ENCODE measurements at places on chromosomes 5 and 9.

GRCh38 chr5:27969157-27969556 is 930.8 kb upstream of the CDH9 start:
- no peak for DNase-seq

DNA sequence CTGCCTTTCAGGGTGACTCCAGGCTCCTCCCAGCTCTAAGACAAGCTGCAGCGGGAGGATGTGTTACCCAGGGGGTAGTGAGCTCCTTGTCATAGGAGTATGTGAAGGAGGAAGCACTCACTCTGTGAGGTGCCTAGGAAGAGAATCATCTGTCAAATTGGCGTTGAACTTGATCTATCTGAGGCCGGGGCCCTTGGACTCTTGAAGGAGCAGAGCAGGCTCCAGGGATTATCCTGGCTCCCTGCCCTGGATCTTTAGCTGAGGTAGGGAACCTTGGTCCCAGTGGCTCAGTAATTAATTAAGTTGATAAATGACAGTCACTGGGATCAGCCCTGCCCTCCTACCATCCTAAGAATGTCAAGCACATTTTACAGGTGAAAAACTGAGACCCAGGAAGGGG is 15.5 kb downstream of the ADGRD2 start:
- DNase-seq: no peak

DNA sequence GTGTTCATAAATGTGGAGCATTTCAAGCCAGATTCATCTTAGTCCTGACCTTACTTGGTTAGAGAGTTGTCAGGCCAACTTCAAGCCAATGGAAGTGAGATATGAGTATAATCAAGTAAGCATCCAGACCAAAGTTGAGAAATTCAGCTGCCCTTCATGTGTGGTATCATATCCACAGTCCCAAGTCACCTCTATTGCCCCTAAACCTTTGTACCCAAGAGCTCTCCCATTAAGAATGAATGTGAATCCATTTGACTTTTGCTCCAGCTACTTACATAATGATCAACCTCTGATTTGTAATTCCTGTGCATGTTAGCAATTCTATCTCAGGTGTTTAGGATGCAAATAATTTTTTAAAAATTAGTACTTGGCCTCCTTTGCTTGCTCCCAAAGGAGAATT is 342.7 kb downstream of the ADGRV1 start:
- DNase-seq: no peak

GRCh38 chr9:125559194-125559593 is 147.8 kb downstream of the MAPKAP1 start:
- DNase-seq: no peak

DNA sequence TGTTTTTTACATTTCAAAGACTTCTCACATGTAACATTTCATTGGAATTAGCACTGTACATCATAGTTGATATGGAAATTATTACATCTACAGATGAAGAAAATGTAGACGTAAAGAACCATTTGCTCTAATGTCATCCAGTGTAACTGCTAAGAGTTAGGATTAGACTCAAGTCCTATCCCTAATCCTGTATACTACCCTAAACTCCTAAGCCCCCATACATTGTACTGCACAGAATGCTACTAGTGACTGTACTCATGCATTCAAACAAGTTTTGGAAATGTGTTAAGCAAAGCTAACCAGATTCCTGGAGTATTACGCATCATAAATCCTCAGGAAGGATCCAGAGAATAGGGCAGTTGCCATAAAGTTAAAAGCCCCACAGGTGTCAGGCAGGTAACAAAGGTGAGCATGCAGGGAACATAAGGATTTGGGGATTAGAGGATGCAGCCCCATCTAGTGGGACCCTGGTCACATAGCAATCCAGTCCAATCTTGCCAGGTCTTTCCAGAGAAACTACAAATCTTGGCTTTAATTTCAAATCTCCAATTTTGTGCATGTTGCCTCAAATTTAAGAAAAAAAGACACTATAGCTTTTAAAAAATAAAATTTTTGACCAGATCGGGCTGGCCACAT is 32.0 kb downstream of the HAVCR1 start:
- no peak for DNase-seq

DNA sequence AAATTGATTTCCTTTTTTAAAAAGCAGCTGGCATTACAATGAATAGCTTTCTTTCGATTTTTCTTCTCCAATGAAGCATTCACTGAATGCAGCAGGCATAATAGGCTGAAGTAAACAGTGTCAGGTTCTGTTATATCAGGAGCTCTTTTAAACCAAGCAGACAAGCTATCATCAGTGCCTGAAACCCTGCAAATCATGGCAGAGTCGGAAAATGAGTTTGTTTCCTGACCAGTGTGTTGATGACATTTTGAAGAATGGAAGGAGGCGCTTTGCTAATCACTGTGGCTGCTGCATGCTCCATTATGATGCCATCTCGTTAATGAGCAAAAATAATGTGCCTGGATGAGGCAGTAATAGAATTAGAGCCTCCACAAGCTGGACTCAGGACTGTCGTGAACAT is 284.5 kb downstream of the ZNF608 start:
- no peak for DNase-seq

DNA sequence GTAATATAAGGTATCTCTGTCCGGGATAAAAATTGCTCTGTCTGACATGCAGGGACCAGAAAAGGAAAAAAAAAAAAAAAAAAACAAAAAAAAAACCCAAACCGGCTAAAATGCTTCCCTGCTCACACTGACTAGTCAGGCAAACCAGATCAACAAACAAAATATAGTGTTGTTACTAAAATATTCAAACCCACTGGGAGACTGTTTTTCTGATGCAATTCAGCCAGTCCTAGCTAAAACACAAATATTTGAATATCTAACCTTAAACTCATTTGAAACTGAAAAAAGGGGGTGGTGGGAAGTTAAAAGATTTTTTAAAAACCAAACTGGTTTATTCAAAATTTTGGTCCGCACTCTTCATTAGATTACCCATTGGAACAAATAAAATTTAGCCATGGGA is 61.0 kb downstream of the APBA1 start:
- DNase-seq: no peak

- no peak for DNase-seq
These were observed 94.8 kb downstream of the RAB3C start for GRCh38 chr5:58677650-58678049.

GRCh38 chr9:77926371-77926878 is 105.2 kb downstream of the GNAQ start:
- peak; percentile 81 for DNase-seq

GRCh38 chr9:81470864-81471263 is 218.5 kb downstream of the TLE1 start:
- peak; percentile 20 for DNase-seq

DNA sequence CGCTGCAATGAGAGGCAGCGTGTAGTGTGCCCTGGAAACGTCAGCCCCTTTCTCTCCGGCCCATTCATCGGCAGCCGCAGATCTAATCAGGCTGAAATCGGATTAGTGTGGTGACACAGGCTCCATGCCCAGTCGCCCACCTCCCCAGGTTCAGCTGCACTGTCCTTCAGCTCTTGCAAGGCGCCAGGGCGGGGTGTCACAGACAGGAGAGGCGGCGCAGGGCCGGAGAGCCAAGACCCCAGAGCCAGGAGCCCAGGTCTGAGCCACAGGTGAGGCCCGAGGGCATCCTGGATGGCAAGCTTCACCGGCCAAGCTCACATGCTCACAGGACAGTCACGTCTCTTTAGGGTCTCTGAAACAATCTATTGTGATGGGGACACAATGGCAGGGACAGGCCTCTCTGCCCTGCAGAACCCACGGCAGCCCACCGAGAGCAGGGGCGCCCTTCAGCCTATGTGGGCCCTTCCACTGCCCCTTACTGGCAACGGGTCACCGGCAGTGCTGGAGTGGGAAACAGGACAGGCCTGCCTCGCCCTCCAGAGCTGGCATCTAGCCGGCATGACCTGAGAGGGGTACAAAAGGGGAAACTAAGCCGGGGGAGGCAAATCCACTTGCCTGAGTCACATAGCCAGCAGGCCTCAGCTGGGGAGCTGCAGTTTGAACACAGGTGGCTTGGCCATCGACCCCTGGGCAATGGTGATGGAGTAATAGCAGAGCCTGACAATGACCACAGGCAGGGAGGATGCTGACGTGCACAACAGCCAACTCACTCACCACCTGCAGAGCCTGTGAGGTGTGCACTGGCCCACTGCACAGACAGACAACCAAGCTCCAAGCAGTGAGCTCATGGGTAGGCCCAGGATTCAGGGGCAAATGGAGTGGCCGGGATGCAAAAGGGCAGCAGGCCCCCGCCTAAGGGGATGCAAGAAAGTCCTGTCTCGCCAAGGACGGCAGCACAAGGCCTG is 48.1 kb downstream of the VAV2 start:
- DNase-seq: no peak

DNA sequence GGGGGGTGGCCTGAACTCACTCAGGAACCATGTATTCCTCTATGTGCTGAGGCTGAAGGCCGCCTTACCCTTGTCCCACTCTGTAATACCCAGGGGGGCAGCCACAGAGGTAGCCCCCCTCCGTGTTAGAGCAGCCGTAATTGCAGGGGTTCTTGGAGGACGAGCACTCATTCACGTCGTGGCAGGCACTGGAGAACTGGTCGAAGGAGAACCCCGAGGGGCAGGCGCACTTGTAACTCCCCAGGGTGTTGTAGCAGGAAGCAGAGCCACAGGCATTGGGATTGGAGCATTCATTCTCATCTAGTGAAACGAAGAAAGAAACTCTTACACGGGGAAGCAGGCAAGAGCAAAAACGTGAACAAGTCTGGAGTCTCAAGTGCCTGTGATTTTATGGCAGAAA is 179.8 kb downstream of the SLC12A2 start:
- no peak for DNase-seq

DNA sequence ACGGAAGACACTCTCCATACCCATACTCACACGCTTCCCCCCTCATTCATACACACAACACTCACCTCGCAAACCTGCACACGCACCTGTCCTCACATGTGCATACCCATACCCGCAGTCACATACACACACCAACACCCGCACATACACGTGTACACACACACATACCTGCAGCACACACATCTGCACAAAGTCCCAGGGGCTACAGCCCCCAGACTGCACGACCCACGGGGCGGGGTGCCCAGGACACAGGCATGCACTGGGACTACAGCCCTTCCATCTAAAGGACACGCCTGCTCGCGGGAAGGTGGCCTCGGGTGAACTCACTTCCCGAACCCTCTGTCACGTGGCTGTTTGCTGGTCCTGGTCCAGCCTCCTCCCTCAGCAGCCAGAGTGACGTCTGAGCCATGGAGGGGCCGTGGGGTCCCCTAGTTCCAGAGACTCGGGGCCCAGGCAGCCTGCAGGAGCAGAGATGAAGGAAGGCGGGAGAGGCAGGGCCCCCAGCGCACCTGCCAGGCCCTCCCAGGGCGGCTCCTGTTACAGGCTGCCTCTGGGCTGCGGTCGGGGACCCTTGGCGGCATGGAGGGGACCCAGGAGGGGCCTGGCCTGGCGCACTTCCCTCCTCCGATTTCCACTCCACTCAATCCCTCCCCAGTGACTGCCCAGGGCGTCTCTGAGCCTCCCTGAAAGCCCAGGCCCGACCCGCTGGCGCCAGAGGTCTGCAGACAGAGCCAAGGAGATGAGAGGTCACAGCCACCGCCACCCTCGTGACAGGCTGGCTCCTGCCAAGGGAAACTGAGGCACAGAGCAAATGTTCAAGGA is 8.1 kb downstream of the SLC12A7 start:
- DNase-seq: peak; percentile 35

- peak; percentile 45 for DNase-seq
These were observed 157.3 kb downstream of the ADAMTS12 start for GRCh38 chr5:33734537-33734936.

GRCh38 chr9:114366334-114367128 is 21.3 kb downstream of the AKNA start:
- peak; percentile 87 for DNase-seq

- DNase-seq: no peak
These were observed 10.7 kb downstream of the GAPT start for GRCh38 chr5:58501778-58502417.

- DNase-seq: no peak
These were observed 64.4 kb downstream of the AUH start for GRCh38 chr9:91297306-91297705.

- DNase-seq: no peak
These were observed 26.2 kb downstream of the NREP start for GRCh38 chr5:111730659-111731382.

GRCh38 chr5:11476866-11477265 is 427.4 kb downstream of the CTNND2 start:
- no peak for DNase-seq

- DNase-seq: no peak
These were observed 28.5 kb downstream of the NSUN2 start for GRCh38 chr5:6604341-6604740.

- no peak for DNase-seq
These were observed 640.4 kb upstream of the CDH10 start for GRCh38 chr5:25285136-25285535.

GRCh38 chr5:163436515-163436914 is 880 bp upstream of the CCNG1 start:
- no peak for DNase-seq

DNA sequence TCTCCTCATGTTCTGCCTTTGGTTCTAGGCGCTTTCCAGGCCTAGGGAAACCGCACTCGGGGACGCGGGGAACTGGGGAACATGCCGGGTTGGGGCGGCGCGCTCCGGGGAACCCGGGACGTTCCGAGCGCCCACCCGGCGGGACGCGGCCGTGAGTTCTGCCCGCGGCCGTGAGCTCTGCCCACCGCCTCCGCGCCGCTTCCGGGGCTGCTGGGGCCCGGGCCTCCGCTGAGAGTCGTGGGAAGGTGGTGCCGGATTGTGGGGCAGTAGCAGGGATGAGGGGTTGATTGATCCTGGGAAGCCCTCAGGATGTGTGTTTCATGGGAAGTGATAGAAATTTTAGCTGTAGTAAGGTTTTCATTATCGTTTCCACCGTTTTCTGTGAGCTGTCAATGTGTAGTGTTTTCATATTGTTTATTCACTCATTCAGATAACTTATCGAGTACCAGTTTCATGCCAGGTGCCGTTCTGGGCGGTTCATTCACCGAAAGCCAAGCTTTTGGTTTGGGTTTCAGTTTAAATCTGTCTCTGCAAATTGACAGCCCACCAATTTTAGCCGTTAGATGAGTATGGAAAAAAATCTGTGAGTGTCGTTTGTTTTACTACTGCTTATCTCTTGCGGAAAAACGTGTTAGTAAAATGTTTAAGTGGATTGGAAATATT is 657 bp downstream of the MTRR start:
- no peak for DNase-seq

DNA sequence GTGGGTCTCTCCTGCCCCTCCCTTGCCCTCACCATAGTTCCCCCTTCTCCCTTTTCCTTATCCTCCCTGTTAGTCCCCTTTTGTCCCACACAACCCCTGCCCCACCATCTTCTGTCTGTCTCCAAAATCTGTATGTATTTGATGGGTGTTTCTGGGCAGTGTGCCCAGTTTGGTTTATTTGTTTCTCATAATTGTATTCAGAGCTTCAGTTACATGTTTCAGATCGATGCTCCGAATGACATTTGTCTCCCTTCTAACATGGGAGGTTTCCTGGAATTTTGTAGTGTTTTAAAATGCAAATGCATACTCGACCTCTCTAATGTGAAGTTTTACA is 22.2 kb downstream of the FBXL7 start:
- no peak for DNase-seq

DNA sequence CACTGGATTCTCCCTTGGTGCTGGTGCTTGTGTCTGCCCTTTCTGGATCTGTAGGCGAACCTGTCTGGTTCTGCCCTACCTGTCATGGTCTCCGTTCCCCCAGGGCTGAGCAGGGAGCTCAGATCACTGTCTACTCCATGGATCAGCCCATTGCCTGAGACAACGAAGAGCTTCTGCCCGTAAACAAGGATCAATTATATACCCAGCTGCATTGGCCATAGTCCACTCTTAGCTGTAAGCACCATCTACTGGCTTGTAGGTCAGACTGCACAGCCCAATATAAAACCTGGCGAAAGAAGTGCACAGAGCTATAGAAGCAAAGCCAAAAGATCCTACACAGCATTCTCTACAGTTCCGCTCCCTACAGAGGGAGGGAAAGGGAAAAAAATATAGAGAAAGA is 181.5 kb upstream of the RPS23 start:
- DNase-seq: no peak
